Ammon's horn (tissue), 1 donor: ENCODE measurements at places on chromosomes 7 and 10.

- no peak for DNase-seq
Measured at GRCh38 chr7:141150465-141150864, 76.6 kb downstream of the TMEM178B start.

- DNase-seq = no peak
Measured at GRCh38 chr10:89158446-89158845, 48.7 kb downstream of the CH25H start.

DNA sequence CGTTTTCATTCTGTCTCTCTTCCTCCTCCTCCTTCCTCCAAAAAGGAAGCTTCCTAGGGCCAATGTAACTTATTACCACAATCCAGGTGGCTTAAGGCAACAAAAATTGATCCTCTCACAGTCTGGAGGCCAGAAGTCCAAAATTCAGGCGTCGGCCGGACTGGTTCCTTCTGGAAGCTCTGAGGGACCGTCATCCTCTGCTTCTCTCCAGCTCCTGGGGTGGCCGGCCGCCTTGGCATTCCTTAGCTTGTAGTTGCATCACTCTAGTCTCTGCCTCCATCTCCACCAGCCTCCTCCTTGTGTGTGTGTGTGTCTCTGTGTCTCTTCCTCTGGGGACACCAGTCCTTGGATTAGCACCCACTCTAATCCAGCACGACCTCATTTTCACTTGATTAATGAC is 89.0 kb upstream of the NPTX2 start:
- no peak for DNase-seq

DNA sequence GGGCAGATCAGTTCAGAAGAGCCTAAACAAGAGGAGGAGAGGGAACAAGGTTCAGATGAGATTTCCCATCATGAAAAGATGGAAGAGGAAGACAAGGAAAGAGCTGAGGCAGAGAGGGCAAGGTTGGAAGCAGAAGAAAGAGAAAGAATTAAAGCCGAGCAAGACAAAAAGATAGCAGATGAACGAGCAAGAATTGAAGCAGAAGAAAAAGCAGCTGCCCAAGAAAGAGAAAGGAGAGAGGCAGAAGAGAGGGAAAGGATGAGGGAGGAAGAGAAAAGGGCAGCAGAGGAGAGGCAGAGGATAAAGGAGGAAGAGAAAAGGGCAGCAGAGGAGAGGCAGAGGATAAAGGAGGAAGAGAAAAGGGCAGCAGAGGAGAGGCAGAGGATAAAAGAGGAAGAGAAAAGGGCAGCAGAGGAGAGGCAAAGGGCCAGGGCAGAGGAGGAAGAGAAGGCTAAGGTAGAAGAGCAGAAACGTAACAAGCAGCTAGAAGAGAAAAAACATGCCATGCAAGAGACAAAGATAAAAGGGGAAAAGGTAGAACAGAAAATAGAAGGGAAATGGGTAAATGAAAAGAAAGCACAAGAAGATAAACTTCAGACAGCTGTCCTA is 52.7 kb upstream of the AGBL3 start:
- DNase-seq = no peak

- peak; percentile 57 for DNase-seq
Measured at GRCh38 chr10:28367929-28368484, 65.1 kb upstream of the MPP7 start.

DNA sequence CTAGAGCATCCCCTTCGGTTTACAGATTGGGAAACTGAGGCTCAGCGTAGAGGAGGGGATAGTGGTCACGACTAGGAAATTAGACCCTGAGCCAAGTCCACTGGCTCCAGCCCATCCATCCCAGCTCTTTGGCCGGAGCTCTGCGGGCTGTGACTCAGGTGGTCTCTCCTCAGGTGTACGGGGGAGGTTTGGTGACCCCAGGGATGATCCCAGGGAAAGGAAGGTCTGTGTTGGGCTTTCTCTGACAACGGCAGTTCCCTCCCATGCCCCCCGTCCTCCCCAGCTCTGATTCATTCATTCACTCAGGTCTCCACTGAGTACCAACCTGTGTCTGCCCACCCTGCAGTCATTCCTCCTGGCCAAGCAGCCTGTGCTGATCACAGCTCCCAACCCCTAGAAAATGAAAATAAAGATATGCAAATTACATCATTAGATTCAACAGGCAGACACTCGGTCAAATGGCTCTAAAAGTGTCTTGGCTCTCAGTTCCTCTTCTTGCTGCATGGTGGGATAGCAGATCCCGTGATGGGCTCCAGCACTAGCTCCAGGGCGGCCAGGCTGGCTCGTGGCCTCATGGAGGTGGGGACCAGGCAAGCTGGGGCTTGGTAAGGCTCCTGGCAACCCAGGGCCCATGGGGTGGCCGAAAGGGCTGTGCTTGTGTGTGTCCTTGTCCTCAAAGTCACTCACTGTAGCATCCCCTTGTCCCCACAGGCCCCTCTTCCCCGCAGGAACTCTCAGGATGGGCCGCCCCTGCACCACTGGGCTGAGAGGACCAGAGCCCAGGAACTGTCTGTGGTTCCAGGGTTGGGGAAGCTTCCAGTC is 37.8 kb downstream of the CLRN3 start:
- DNase-seq = no peak

- no peak for DNase-seq
Measured at GRCh38 chr7:29500719-29501118, 62.9 kb upstream of the PRR15 start.

GRCh38 chr10:34766811-34767494 is 48.1 kb downstream of the PARD3 start:
- no peak for DNase-seq

DNA sequence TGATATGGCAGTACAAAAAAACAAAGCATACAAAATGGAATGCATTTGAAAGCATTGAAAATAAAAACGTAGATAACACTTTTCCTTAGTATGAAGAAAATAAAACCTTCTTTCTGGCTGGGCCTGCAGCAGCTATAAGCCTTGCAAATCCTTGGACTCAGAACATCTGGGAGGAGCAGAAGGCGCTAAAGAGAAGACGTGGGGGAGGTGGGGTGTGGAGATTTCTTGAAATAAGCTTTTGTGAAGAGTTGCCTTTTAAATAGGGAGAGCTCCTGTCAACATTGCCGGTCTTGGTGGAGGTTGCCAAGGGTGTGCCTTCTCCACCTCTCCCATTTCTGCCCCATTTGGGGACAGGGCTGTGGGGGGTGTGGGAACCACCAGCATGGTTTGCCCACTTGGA is 128.7 kb downstream of the TMEM178B start:
- DNase-seq = no peak

DNA sequence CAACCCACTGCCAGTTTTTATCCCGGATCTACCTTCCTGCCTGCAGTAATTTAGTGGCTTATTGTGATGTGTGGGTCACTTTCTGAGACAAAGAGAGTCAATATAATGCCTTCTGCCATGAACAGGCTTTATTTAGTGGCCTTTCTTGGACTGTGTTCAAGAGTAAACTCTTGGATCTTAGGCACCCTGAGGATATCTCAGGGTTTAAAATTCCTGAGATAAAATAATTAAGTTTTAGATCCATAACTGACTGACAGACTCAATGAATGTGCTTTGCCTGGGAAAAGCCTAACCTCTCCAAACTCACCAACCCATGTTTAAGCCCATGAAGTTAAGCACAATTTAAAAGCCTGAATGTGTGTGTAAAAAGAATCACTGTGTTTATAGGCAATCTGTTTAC is 564.3 kb downstream of the LRMDA start:
- no peak for DNase-seq

DNA sequence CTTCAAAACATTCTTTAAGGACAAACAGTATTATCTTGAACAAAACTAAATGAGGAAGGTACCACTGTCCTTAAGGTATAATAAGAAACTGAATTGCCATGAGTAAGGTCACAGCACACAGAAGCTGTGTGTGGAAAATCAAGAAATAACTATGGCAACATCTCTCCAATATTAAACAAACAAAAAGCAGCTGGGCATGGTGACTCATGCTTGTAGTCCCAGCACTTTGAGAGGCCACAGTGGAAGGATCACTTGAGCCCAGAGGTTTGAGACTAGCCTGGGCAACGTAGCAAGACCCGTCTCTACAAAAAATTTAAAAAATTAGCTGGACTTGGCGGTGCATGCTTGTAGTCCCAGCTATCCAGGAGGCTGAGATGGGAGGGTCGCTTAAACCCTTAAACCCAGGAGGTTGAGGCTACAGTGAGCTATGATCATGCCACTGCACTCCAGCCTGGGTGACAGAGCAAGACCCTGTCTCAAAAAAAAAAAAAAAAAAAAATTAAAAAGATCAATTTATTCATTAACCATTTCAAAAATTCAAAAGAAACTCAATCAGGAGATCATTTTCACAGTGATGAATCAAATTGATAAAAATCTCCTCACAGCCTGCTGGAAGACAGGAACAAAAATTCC is 195.4 kb downstream of the SKIDA1 start:
- no peak for DNase-seq

DNA sequence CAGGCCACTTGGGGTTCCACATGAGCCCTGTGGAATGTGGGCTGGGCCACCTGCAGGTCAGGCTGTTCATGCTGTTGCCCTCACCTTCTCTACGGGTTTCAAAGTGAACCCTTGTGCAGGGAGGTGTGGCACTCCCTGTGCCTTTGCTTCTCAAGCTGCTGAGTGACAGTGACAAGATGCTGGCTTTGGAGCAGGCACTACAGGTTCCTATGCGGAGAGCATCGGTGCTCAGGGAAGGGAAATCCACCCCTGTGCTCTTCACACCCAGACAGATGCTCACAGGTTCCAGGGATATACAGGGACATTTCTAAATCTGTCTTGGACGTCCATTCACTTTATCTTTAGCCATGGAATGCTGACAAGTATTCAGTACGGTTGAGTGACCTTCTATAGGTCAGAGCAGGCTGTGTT is 1005.0 kb downstream of the LRMDA start:
- no peak for DNase-seq

GRCh38 chr7:81629702-81630101 is 140.1 kb downstream of the HGF start:
- DNase-seq = no peak

- DNase-seq = no peak
Measured at GRCh38 chr10:110577056-110577455, 9.6 kb downstream of the SMC3 start.

GRCh38 chr7:22109761-22110160 is 164.1 kb upstream of the CDCA7L start:
- DNase-seq = peak; percentile 71

DNA sequence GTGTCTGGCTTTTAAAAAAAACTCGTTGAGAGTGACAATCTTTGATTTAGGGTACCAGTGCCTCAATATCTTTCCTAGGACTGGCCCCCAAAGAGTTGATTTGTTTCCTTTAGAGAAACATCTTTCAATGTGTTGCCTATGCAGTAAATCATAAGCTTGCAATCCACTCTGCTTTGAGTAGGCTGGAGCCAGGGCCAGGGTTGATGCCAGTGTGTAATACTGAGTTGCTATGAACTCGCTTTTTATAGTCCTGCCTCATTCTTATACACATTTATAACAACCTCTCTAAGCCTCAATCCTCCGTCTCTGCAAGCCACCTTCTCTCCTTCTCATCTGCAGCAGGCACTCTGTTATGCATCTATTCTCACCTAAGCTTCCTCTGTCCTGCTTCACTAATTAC is 674.9 kb upstream of the POM121L12 start:
- DNase-seq = no peak

- no peak for DNase-seq
Measured at GRCh38 chr10:59229441-59229840, 53.0 kb downstream of the PHYHIPL start.

- DNase-seq = no peak
Measured at GRCh38 chr10:86649471-86650150, 4.7 kb upstream of the OPN4 start.

DNA sequence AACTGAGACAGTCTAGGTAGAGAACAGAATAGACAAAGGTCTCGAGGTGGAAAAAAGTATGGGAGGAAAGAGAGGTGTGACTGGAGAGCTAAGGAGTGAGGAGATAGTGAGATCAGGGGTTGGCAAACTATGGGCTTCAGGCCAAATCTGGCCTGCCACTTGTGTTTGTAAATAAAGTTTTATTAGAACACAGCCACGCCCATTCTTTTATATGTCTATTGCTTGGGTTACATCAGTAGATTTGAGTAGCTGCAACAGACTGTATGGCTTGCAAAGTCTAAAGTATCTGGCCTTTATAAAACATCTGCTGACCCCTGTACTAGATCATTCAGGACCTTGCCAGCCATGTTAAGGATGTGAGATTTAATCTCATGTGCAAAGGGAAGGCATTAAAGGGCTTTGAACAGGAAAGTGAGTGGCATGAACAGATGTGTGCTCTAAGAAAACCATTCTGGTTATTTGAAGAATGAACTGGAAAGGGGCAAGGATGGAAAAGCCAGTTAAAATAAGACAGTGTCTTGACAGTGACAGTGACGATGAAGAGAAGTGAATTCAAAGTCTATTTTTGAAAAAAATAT is 240.3 kb downstream of the RNLS start:
- no peak for DNase-seq

DNA sequence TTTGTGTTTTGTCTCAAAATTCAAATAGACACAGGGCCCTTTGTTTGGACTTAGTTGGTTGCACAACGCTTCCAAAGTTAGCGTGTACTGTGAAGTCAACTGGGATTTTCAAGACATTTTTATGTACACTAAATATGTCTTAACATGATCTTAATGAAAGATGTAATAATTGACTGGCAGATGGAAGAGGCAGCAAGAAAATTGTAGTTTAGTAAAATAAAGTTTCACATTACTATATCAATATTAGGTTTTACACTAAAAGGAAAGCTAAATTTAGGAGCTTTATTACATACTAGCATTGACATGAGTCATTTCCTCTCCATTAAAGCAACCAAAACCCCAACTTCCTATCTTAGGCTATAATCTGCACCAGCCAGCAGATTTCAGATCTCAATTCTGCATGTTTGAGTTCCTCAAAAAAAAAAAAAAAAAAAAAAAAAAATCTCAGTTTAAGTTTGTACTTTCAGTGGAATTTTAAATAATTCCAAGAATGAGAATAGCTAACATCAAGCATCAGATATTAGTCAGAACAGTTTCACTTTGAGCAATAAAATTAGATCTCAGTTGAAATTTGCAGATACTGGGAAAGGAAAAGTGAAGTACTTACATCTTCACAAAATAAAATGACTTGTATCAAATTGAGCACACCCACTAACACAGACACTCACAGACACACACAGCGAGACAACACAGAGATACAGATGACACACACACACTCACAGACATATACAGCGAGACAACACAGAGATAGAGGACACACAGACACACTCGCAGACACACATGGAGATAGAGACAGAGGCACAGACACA is 346.6 kb upstream of the KLF6 start:
- peak; percentile 31 for DNase-seq

- DNase-seq = no peak
Measured at GRCh38 chr7:103539875-103540274, 93.9 kb upstream of the SLC26A5 start.

DNA sequence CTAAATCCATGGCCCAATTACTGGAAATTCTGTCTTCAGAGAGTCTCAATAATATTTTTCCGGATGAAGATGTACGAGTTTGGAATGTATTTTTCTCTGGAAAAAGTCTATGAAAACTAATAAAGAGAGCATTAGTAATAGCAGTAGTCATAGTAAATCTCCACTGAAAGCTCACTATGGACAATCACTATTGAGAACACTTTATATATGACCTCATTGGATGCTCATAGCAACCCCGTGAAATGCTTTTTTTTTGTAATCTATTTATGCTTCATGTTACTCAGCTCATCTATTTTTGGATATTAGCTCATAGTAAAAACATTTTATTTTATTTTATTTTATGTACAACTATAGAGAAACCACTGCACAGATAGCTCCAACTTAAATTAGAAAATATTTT is 94.3 kb upstream of the MYO3A start:
- no peak for DNase-seq

GRCh38 chr10:99233689-99234037 is 2.0 kb downstream of the HPSE2 start:
- no peak for DNase-seq

GRCh38 chr10:43393606-43394360 is 15.2 kb downstream of the HNRNPF start:
- DNase-seq = no peak

GRCh38 chr7:127950233-127950935 is 80.9 kb downstream of the LRRC4 start:
- no peak for DNase-seq
